ENCODE measurements at places on chromosomes 2 and 18. TPM values are rescaled to one million over a fixed set of nuclear protein-coding genes. Genes with fewer than 3 reads are reported as not detected.

KATNAL2 gene
- total RNA-seq: 66.9 TPM

GRCh38 chr18:35334821-35335220 is 9.4 kb downstream of the ZNF24 start:
- no peak for DNase-seq

- no peak for DNase-seq
Observed at GRCh38 chr18:5984245-5984644, 88.9 kb upstream of the TMEM200C start.

GRCh38 chr2:166197446-166197845 is 69.6 kb upstream of the SCN1A start:
- DNase-seq: no peak

DNA sequence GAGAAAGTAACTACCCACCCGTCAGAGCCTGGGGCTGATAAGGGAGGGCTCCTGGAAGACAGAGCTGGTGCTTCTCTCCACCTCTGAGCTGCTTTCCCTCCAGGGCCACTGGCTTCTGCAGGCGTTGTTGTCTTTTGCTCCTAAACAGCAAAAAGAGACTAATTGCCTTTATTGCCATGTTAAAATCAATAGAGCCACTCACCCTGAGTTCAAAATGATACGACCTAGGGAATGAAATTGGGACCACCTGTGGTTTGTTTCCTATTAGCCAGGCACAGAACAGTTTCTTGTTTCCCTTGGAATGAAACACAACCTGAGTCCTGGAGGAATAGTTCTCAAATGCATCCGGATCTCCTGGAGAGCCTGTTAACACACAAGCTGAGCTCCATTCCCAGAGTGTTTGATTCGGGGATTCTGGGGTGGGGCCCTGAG is 45.8 kb downstream of the TCF7L1 start:
- no peak for DNase-seq

GRCh38 chr2:239286901-239287300 is 113.9 kb downstream of the HDAC4 start:
- no peak for DNase-seq

IL36B gene
- not detected for total RNA-seq

NETO1 gene
- 0.39 TPM for total RNA-seq

GKN2 gene
- not detected for total RNA-seq

DNA sequence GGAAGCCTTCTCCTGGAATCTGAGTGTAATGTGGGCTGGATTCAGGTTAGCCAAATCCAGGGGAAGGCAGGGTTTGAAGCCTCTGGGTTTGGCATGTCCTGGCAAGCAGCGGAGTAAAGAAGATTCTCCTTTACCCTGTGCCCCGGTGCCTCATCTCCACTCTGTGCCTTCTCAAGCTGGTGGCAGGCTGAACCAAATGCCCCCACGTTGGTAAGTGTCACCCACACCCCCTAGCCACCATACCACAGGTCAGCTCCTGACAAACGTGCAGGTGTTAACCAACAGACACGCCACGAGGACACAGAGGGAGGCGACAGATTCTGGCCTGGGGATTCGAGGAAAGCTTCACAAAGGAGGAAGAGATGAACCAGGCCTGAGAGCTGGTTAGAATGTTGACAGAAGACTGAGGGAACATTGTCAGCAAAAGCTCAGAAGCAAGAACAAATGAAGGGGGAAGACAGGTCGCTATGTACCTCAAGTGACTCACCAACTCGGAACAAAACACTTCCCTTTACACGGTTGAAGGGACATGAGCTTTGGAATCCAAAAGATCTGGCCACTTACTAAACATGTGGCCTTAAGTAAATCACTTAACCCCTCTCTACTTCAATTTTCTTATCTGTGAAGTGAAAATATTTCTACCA is 85.2 kb upstream of the LCLAT1 start:
- DNase-seq: peak; percentile 66

GRCh38 chr2:30193104-30193681 is 38.1 kb upstream of the LBH start:
- no peak for DNase-seq

SIX3 gene
- total RNA-seq: not detected

GRCh38 chr2:136331226-136331625 is 213.3 kb upstream of the CXCR4 start:
- no peak for DNase-seq

DNA sequence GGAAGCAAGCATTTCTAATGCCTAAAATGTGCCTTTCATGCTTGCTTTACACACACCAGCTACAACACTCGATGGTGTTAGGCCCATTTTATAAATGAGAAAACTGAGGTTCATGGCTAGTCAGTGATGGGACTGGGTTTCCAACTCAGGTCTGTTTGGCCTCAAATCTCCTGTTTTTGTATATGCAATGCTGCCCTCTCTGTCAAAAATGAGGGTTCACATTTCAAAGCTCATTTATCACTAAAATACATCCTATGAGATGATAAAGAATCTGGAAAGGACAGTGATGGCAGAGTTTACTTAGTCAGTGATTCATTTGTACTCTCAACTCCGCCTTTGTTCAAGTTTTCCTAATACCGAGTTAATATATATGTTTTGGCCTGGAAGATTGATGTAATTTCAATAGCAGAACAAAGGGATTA is 92.3 kb downstream of the KCTD1 start:
- no peak for DNase-seq

- no peak for DNase-seq
Observed at GRCh38 chr18:62875323-62875722, 160.0 kb downstream of the PHLPP1 start.

DNA sequence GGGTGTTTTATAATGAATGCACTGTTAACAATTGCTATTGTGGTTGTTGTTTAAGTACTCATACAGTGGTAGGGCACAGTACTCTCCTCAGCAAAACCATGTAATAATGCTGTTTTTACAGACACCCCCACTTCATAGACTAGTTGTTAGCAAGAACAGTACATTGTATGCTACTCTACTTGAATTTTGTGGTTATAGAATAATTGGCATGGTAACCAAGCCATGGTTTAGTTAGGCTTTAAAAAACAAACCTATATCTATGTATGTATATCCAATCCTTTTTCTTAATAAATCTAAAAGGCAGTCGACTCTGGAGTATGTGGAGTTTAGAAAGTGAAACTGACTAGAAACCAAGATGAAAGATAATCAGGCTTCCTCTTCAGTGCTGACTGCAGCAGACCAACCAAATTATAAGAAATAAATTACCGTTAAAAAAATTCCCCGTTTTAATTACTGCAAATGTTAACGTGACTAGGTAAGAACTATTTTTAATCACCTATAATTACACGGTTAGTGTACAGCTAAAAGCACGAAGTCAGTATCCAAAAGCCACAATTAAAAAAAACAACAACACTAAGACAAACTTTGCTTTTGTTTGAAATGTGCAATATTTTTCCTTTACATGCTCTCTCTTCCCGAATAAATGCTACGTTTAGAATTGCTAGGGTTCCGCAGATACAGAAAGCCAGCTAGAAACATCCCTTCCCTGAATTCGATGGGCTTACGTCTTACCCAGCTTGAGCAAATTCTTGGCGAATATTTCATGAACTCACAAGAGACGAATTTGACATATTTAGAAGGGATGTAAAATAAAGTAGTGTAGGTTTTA is 113.3 kb upstream of the SERTAD2 start:
- no peak for DNase-seq

GRCh38 chr18:58231930-58232329 is 187.9 kb downstream of the NEDD4L start:
- peak; percentile 59 for DNase-seq

DNA sequence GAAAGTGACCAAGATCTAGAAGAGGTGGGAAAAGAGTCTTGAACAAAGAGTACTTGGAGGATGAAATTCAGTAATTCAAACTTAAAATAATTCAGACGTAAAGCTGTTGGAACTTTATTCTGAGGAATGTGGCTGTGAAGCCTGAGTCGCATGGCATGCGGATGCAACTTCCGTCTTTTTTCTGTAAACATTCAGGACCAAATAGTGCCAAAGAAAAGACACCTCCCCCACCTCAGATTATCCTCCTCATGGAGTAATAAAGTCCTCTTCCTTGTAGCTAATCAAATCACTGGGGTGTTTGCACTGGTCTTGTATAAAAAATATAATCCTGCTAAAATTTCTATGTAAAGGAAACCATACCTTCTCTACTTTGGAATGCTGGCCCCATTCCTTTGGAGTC is 790.4 kb downstream of the TSN start:
- DNase-seq: no peak

GALNT5 gene
- total RNA-seq: 0.49 TPM

- DNase-seq: no peak
Observed at GRCh38 chr18:10038268-10038667, 124.5 kb downstream of the VAPA start.

DNA sequence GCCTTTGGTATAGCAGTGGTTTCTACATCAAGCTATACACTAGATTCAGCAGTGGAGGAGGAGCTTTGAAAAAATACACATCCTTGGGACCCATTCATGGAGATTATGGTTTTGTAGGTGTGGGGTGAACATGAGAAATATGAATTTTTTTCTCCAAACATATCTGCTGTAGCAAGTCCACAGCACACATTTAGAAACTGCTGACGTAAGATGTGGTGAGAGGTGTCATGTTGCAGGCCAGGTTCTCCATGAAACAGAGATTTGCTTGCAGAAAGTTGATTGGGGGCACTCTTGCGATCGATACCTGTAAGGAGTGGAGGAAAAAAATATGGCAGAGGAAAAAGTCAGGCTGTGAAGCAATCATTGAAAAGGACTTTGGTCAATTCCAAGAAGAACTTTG is 67.9 kb downstream of the FASTKD2 start:
- no peak for DNase-seq

PJVK gene
- 3.0 TPM for total RNA-seq

IHH gene
- not detected for total RNA-seq

PARD6G gene
- 33.3 TPM for total RNA-seq

FAP gene
- 2.1 TPM for total RNA-seq

GRCh38 chr18:3710712-3711301 is 260.8 kb downstream of the TGIF1 start:
- peak; percentile 75 for DNase-seq

REG3A gene
- not detected for total RNA-seq

MROH2A gene
- total RNA-seq: 15.2 TPM

DNA sequence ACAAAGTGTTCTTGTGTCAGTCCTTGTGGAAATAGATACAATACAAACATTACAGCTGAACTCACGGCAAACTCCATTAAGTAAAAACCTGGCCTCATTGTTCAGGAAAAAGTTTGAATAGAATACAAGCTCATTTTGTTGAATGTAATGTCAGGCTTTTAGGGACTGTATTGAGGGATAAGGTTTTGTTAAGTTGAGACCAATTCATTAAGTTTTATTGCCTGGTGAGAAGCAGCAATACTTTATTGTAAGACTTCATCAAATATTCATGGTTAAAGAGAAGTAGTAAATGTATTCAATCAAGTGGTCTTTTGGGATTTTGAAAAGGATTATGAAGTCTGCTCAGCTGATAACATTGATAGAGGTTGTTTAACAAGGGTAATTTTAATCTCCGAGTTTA is 35.4 kb upstream of the METAP1D start:
- no peak for DNase-seq

DNA sequence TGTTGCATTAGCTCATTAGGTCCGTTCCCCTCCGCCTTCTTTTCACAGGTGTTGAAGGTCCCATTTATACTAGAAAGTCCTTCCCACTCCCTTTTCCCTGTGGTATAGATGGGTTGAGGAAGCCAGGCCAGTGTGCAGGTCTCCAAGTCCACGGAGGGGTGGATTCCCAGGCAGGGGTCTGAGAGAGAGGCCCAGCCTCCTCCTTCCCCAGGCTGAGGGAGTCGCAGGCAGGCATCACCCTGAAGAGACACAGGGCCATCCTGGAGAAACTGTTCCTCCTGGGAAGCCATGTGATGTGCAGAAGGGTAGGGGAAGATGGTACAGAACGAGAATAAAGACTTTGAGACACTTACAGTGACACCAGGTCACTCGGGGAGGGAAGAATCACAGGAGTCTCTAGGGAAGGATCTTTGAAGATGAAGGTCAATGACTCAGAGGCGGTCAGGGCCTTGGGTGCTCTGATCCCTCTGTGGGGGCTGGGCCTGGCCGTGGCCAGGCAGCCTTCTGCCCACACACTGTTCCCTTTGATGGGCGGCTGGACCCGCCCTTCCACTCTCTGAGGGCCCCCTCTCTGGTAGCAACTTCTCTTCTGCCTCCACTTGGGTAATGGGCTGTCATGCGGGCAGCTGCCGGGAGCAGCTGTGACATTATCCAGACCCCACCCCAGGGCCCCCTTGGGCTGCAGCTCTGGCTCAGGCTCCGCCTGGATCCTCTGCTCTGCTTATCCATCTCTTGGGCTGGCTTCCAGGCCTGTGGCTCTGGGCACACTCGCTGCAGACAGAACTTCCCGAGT is 45.1 kb downstream of the RHOB start:
- peak; percentile 10 for DNase-seq

NDUFV2 gene
- 112 TPM for total RNA-seq

Measured in thyroid gland (tissue), 4 donors.